ENCODE measurements at places on chromosomes 4 and X. TPM values are rescaled to one million over a fixed set of nuclear protein-coding genes. Genes with fewer than 3 reads are reported as not detected.

The DUSP21 gene
- total RNA-seq: not detected

DNA sequence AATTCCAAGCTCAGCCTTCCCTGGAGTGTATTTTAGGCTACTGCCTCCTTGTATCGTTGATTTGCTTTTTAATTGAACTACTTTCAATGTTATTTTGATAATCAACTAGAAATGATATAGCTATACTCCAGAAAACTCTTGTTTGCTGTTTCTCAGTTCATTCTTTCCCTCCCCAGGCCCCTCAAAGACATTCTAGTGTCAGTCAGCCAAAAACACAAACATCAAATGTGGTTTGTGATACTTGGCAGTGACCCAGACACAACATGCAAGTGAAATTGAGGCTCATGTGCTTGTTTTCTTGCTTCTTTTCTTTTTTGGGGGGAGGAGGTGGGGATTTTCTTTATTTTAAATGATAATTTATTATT lies 7.6 kb downstream of the FAT4 start:
- DNase-seq: no peak

The MAGEB1 gene
- total RNA-seq: not detected

DNA sequence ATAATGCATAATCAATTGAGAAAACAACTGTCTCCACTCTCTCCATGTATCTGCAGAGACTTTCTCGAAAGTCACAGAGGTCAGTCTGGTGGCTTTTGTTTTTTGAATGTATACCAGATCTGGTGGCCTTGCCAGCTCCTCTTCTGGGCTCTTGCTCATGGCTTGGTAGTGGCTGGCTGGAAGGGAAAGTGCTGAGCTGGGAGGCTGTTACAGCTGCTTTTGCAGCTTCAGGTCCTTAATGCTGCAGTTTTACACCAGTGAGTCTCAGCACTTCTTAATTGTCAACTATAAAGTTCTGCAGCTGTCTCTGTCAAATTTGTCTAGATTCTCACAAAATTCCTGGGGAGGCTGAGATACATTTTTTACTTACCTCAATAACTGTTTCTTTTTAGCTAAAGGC lies 390.0 kb downstream of the GRXCR1 start:
- no peak for DNase-seq

DNA sequence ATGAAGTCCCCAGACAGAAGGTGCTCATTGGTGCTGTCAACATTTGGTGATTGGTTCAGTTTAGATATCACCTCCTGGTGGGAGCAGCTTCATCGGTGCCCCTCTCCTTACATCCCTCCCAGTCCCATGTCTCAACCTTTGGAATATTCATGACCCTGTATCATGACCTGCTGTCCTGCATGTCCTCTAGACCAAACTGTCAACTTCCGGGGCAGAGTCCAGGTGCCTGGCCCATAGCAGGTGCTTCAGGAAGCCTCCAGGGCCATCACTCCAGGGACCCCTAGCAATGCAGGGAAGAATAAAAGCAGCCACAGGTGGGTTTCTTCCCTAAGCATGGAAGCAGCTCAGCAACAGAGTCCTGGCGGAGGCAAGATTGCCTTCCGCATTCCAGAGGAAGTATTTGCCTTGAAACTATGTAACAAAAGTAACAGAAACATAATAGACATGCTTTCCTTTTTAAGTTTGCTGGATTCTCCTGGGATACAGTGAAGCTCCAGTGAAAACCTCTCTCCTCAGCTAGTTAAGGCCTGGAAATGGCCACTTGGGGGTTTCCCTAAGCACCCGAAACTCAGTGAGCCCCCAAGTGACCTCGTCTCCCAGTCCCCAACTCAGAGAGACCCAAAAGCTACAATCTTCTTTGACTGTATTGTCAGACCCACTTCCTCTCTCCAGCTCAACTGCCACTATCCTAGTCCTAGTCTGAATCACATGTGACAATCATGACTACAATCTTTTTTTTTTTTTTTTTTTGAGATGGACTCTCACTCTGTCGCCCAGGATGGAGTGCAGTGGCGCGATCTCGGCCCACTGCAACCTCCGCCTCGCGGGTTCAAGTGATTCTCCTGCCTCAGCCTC lies 1.3 kb upstream of the ATP6AP1 start:
- DNase-seq: no peak

- DNase-seq: no peak
Measured at GRCh38 chr4:120847019-120847582, 75.4 kb downstream of the PRDM5 start.

DNA sequence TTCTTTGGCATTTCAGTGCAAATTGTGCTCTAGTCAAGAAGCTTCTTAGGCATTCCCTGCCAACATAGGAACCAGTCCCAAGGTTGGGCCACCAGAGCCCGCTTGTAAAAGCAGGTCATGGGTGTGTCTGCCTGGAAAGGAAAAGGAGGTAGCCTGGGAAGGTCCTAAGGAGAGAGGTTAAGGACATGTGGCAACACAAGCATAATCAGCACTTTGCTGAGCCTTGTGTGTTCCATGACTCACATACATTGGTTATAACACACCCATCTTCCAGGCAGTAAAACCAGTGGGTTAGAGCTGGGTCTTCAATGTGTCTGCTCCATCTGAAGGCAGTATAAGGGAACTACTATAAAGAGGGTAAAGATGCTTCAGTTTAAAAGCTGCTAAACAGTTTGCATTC lies 165.0 kb downstream of the FHIP1A start:
- no peak for DNase-seq

GRCh38 chrX:39613997-39614679 lies 483.6 kb downstream of the BCOR start:
- DNase-seq: no peak

The RPA4 gene
- 4.5 TPM for total RNA-seq

The HELT gene
- total RNA-seq: not detected

DNA sequence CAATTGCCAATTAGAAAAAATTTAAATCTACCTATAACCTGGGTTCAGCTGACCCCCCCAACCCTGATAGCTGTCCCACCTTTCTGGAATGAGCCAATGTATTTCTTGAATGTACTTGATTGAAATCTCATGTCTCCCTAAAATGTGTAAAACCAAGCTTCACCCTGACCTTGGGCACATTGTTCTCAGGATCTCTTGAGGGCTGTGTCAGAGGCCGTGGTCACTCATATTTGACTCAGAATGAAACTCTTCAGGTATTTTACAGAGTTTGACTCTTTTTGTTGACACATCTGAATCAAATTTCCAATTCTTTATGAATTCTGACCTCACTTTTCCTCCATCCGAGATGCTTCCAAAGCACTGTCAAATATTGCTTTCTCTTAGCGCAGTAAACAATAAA lies 115.3 kb upstream of the BEND4 start:
- DNase-seq: no peak

DNA sequence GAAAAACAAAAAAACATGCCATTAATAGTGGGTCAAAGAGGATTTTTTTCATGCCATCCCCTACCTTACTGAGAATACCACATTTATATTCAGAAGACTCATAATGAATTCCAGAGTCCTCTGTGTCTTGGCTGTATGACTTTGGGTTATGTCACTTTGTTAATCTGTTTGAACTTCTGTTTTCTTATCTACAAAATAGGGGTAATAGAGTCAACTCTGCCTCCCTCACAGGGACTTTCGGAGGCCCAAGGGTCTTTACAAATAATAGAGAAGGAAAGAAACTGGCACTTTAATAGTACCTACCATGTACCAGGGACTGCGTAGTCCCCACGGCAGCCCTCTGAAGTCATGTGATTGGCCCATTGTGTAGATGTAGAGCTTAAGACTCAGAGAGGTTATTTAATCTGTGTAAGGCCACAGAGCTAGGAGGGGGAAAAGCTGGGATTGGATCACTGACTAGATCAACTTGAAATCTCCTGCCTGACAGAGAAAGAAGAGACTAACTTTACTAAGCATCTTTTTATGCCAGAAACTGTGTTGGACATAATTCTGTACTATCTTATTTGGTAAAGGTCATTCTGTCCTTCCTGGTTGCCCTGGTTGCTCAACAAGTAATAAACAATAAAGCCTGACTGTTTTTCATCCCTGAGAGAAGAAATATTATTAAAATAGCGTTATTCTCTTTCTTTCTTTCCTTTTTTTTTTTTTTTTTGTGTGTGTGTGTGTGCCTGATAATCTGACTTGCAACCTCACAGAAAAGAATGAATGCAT lies 59.6 kb downstream of the NFKB1 start:
- no peak for DNase-seq

GRCh38 chrX:69361311-69361845 lies 142.7 kb upstream of the NALF2 start:
- no peak for DNase-seq

The IGSF1 gene
- 0.63 TPM for total RNA-seq

GRCh38 chrX:69616457-69617203 lies 717 bp downstream of the EDA start:
- no peak for DNase-seq

GRCh38 chrX:95156566-95156965 lies 1482.6 kb downstream of the FAM133A start:
- no peak for DNase-seq

The TRPC3 gene
- 10.0 TPM for total RNA-seq

GRCh38 chr4:39181520-39181904 lies 817 bp upstream of the WDR19 start:
- DNase-seq: no peak

- DNase-seq: no peak
Measured at GRCh38 chr4:113827285-113827684, 65.7 kb upstream of the CAMK2D start.

The RAB41 gene
- total RNA-seq: not detected

DNA sequence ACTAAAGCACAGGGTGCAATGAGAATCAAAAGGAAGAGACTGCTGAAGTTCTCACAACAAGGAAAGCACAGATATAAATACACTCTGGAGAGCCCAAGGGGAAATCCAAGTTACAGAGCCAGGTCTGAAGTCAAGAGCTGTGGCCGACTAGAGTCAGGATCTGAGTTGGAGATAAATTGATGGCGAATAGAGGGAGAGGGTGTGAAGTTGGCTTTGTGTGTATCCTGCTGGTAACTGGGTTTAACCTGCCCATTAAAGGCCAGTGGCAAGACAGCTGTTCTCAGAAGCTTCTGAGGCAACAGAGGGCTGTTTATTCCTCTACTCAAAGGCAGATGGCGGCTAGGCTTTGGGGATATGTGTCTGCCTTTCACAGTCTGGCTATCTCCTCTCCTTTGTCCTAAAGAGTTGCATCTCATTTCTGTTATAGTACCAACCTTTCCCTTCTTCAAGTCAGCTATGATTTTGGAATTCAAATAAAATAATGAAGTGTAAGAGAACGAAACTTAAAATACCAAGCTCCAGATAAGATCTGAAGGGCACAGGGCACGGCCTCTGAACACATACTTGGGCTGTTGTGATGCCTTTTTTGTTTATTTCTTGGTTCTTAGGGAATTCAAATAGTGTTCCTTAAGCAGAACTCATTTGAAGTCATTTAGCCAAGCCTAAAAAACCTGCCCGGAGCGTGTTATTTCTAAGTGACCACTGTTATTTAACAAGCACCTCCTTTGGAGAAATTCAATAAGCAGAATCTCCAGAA lies 142.1 kb downstream of the APBB2 start:
- no peak for DNase-seq
